Mucosa of descending colon (tissue), 3 donors: ENCODE measurements at places on chromosomes 3 and 15.

DNA sequence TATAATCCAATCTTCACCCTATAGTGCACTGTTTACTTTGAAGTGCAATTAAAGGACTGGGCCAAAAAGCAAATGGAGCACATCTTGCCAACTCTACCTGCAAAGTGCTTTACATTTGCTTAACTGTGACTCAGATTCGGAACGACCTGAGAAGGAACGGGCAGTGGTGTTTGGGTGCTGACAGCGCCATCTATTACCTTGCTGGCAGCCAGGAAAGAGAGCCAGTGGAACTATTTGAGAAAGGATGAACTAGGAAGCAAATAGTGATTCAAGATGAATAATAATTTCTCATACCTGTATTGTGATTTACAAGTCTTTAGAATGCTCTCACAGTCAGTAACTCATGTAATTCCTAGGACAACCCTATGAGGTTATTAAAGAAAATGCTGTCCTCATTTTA is 312.9 kb downstream of the PDCD6IP start:
- DNase-seq, result no peak

DNA sequence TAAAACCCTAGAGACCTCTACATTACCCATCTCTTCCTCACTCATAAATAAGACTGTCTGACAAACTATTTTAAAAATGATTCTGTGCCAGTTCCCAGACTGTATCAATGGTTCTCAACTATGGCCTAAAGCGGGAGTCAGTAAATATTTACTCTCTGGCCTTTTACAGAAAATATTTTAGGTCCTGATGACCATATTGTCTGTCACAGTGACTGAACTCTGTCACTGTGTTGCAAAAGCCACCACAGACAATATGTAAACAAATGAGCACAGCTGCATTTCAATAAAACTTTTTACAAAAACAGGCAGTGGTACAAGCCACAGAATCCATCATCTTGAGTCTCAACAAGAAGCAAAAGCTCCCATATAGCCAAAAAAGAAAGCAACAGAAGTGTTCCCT is 45.4 kb downstream of the PLOD2 start:
- DNase-seq, result no peak

DNA sequence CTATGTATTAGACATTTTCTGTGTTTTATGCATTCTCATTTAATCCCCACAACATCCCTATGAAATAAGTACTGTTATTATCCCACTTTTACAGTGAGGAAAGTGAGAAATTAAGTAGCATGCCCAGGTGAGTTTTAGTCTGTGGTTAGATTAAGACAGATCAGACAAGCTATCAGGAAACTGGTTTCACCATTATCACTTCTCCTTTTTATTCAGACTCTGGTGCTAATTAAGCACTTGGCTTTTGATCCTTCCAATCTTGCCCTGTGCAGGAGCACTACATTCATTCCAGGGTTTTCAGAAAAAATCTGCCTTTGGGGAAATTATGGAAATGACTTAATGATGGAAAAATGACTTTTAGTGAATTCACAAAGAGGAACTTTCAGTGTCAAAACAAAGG is 115.2 kb downstream of the TMEM108 start:
- DNase-seq, result no peak

DNA sequence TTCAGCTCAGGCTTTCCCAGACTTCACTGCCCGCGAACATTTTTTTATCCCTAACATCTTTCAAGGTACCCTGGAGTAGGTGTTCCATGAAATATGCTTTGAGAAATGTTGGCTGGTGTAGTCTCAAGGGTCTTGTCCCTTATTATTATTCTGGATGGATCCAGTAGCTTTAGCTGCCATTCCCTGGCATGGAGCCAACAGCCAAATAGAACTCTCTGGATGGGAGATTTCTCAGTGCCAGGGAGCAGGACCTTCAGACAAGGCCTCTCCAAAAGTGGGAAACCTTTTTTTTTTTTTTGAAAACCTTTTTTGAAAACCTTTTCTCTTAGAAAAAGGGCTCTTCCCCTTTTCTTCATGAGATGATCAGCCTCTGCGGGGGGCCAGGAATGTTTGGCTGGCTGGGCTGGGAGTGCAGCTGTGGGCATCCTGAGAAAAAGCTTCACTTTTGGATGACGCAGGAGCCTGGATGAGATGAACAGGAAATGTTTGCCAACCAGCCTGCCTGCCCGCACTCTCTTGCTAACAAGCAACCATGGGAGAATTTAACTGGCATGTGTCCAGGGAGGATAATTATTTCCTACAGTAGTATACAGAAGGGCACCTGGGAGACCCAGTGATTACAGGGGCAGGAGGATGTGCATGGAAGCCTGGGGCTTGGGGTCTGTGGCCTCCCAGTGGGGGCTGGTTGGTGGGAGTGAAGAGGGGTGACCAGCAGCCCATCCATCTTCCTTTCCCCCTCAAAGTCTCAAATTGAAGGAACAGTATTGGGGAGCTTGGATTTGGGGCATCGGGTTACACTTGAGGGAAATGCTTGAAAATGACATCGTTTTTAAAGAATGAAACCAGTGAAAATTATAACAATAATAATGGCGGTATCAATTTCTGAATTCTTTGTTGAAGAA is 109.1 kb upstream of the LRIG1 start:
- DNase-seq, result peak; percentile 37

GRCh38 chr15:28904003-28904402 is 18.2 kb downstream of the APBA2 start:
- no peak for DNase-seq

DNA sequence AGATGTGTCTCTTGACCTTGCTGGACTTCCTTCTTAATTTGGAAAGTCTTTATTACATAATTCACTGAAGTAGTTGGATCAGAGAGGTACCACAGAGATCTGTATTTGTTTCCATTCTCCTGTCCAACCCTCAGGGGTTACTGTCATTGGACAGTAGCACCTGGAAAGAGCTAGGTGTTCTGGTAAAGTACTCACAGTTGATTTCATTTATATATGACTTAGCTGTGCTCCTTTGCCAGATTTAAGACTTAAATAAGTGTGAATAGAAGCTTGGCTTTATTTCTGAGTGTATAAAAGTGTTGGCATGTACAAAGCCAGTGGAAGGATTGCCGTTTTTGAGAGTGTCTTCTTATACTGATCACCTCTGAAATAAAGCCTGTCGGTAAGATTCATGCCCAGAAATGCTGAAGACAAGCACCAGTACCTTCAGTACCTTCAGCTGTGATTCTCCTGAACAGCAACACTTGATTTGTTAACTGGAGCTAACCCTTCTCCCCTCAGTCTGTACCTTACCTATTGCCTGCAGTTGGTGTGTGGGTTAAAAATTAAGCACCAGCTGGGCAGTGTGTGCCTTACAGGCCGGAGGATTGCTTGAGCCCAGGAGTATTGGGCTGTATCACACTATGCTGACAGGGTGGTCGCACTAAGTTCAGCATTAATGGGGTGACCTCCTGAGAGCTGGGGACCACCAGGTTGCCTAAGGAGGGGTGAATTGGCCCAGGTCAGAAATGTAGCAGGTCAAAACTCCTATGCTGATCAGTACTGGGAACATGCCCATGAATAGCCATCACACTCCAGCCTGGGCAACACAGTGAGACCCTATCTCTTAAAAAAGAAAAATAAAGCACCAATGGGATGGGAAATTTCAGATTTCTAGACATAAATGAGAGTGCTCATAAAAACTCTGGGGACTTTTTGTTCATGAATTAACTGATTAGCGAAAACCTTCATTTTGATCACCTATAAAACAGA is 197.7 kb downstream of the FNDC3B start:
- no peak for DNase-seq

- DNase-seq, result no peak
Observed at GRCh38 chr3:18216996-18217395, 208.1 kb downstream of the SATB1 start.
